NCI-H2029 (cell line): ENCODE measurements at places on chromosomes 4 and X.

DNA sequence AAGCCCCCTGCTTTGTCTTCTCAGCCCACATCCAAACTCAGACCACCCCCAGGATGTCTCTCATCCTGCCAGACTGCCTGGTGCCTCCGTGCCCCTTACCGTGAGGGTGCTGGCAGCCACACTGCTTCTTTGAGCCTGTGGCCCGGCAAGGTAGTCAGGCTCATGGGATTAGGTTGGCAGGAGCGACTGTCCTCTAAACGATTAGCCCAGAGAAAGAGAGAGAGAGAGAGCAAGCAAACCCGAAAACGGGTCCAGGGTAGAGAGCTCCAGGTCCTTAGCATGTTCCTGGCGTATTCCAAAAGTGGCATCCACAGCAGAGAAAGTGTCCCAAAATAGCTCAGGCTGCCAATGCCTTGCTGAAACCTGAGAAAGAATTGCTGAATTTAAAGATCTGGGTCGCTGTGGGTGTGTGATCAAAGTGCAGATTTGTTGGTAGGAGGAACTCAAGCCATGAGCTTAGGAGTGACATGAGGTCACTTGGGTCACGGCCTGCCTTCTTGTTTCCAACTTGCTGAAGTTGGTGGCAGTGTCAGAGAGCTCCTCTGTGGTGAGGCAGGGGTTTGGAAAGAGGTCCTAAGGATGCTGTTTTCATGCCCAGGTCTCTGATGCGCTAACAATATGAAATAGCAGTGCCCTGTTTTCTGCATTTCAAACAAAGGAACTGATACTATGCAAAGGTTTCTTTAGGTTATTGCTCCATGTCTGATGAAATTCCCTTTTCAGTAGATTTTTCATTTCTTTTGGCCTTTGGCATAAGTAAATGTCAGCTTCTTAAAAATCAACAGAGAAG is 81.6 kb downstream of the RTL9 start:
- DNase-seq: no peak

DNA sequence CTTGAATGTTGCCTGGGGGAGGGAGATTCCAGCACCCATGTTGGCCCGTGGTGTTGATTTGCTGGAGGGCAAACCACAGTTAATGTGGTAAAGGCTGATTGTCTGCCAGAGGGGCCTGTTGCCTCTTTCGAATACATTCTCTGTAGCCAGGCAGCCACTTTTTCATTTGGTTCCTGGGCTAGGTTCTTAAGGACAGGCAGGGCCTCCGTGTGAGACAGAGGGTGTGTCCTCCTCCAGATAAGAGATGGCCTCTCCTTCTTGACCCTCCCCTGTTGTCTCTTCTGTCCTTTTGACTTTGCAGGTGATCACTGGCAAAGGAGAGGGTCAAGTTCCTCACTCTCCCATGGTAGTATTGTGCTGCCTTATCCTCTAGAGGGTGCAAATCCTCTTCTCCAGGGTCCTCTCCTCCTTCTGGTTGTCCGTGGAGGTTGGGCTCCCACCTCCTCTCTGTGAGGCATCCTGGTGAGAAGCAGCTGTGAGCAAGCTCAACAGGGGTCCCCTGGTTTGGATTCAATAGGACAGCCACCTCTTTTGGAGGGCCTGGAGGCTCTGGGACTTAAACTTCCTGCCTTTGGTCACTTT is 44.9 kb downstream of the ZNF182 start:
- DNase-seq: no peak

DNA sequence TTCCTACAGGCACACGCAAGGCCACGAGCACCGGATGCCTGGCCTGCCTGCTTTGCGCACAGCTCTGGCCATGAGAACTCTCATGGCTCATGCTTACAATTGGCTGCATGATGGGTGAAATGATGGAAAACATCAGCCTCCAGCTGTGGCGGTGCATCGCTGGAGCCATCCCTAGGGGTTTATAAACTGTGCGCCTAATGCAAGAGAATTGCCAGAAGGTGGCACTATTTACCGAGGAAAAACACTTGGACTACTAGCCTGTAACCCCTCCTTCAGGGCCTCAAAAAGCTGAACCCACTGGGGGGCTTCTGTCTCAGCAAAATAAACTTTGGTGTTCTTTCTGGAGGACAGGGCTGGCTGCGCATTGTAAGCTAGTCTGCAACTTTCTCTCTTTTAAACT is 51.9 kb downstream of the PHKA2 start:
- no peak for DNase-seq

- no peak for DNase-seq
Measured at GRCh38 chr4:183721207-183722081, 62.4 kb downstream of the TRAPPC11 start.

DNA sequence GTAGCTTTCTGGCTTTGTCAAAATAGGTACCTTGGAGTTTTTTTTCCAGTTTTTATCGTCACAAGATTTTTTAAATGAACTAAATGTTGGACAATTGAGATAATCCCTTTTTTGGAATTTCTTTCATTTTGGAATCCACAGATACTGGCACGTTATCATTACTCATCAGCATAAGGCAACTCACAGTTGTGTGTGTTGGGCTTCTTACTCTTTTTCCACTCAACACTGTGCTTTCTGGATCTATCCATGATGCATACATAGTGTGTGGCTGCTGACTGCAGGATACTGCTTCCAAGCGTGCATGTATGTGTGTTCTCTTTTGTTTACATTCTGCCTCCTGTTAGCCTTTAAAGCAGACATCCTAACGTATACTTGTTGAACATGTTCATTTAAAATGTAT is 113.5 kb upstream of the FAM9A start:
- no peak for DNase-seq

DNA sequence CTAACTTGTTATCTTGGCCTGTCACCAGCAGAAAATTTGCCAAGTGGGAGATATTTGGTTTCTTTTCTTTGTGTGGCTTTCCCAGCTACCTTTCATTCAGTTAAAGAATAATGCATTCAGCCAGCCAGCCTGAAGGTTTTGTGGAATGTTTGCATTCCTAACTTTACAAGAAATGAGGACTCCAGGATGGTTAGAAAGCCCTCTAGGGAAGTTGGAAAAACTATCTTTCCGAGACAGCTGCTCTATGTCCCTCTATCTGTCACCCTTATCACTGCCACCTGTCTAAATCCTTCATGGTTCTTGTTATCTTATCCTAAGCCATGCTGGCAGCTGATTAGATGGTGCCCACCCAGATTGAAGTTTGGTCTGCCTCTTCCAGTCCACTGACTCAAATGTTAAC is 384.2 kb downstream of the SH3BGRL start:
- DNase-seq: no peak

DNA sequence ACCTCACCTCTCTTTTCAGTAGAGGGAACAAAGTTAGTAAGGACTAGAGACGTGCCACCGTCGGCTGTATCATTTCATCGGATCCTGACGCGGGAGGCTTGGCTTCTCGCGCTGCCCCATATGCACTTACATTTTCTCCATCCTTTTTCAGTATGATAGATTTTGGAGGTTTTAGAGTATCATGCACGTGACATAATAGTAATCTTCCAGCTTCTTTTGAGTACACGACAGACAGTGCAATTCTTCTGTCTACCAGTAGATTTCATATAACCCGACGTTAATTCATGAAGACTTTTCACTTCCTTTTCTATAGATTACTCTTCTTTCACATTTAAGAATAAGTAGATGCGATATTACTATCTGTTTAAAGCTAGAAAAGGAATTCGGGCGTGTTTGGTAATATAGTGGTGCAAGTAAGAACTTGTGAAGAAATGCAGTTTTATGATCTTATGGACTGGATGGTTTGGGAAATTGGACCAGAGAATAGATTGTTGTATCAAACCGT is 1.0 kb downstream of the CDS1 start:
- no peak for DNase-seq

DNA sequence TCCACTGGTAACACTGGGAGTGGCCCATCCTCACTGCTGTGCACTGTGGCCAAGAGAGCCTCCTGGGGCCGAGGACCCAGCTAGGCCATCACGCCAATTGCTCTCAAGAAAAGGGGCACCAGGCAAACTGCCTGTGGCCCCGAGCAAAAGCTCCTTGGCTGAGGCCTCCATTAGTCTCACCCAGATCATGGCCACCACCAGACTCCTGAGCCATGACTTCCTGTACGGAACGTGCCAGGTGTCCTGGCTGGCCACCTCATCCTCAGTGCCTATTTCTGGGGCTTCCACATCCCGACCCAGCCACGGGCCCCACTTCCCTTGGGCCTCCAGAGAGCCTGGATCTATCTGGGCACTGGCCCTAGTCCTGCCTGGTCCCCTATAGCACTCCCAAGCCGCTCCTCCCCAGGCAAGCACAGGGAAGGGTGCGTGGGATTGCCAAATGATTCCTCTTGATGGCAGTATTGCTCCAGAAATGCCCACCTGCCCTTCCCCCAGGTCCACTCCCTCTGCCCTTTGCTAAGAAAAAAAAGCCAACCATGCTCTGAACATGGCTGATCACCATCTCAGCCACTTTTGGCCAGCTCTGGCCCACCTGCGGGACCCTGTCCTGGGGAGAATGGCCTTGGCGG is 212.6 kb upstream of the AGTR2 start:
- DNase-seq: no peak

DNA sequence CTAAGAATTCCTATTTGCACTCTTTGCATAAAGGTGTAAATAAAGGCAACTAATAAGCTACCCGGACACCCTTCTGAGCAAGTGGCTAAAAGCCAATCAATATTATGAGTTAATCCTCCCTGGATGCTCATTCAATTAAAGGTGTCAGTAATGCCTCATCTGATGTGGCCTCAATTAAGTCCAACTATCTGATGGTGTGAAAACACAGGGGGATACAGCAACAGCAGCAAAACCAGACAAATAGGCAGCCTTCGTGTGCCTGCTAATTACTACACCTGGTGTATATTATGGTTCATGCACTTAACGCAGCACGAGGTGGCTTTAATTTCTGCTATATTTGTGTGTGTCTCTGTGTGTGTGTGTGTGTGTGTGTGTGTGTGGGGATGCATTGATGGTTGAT is 244.4 kb downstream of the DCLK2 start:
- DNase-seq: no peak
